ENCODE measurements at places on chromosomes 1 and 21. TPM values are rescaled to one million over a fixed set of nuclear protein-coding genes. Genes with fewer than 3 reads are reported as not detected.

DNA sequence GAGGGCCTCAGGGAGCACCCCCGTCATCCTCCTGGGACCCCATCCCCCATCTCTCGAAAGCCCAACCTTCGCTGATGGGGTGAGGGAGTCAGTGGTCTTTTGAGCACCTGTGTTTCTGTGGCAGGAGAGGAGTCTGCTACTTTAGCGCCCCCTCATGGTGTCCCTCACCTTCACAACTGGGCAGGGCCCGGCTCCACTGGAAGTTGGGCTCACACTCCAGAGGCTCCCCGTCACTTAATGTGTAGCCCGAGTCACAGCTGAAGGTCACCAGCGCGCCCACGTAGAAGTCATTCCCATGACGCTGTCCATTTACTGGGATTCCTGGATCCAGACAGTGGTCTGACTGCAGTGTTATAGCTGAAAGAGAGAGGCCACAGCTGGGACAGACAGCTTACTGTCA, 139.5 kb upstream of the HMGB4 start:
- DNase-seq, result no peak
- H3K36me3 ChIP-seq, result no peaks in the 10 kb centered on the region
- no peak overlapping the region for H3K27ac ChIP-seq

- H3K27ac ChIP-seq, result no peak overlapping the region
- no peaks in the 10 kb centered on the region for H3K27me3 ChIP-seq
- no peaks in the 10 kb centered on the region for H3K4me1 ChIP-seq
- no peak overlapping the region for H3K4me3 ChIP-seq
- no peak for DNase-seq
Observed at GRCh38 chr1:24926563-24927249, 3.4 kb downstream of the RUNX3 start.

DNA sequence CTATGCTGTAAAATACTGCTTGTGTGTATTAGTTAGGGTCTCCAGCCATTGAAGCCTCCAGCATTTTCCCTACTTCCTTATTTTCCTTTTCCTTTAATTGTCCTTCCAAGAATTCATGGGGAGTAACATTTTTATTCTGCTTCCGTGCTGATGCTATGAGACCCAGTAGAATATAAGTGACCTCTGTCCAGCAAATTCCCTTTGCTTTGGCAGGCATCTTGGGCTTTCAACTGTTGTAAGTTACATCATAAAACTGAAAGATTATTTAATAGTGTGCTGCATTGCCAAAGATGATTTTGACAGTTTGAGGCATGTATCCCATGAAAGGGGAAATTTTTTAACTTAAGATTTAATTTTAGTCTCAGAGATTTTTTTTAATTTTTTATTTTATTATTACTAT, 48.1 kb upstream of the B3GALT2 start:
- no peaks in the 10 kb centered on the region for H3K4me1 ChIP-seq
- H3K27ac ChIP-seq, result no peak overlapping the region
- no peak for DNase-seq
- no peaks in the 10 kb centered on the region for H3K27me3 ChIP-seq
- no peak overlapping the region for H3K4me3 ChIP-seq

GRCh38 chr1:165119086-165119485, 237.4 kb downstream of the LMX1A start:
- H3K36me3 ChIP-seq, result no peaks in the 10 kb centered on the region
- no peak for DNase-seq
- H3K27me3 ChIP-seq, result peaks cover 3% of the 10 kb centered on the region
- H3K27ac ChIP-seq, result no peak overlapping the region
- no peaks in the 10 kb centered on the region for H3K4me1 ChIP-seq

GRCh38 chr1:85374160-85374559, 90.8 kb downstream of the DDAH1 start:
- DNase-seq, result peak; percentile 93
- H3K36me3 ChIP-seq, result no peaks in the 10 kb centered on the region
- peak overlapping the region; percentile 44 for H3K27ac ChIP-seq
- no peak overlapping the region for H3K4me3 ChIP-seq
- H3K27me3 ChIP-seq, result no peaks in the 10 kb centered on the region

DNA sequence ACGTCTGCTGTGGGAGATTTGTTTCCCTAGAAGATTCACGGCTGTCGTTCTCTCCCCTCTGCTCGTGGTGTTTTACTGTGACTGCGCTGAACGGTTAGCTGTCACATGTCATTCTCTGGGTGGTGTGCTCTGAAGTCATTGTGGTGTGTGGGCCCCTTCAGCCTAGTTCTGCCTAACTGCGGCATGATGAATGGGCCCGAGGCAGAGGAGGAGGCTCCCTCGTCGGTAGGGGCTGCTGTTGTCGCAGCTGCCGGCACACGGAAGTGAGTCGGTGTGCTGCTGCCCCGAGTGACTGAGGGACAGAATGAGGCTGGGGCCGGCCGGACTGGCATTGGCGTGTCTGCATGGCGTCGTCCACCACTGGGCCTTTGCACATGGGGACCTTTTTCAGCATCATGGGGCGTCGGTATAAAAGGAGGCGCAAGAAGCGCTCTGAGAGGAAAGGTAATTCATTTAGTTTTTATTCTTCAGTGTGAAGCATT, 77.9 kb downstream of the ADARB1 start:
- no peaks in the 10 kb centered on the region for H3K36me3 ChIP-seq
- H3K27me3 ChIP-seq, result no peaks in the 10 kb centered on the region
- H3K4me3 ChIP-seq, result no peak overlapping the region
- no peak overlapping the region for H3K27ac ChIP-seq
- no peaks in the 10 kb centered on the region for H3K4me1 ChIP-seq

DNA sequence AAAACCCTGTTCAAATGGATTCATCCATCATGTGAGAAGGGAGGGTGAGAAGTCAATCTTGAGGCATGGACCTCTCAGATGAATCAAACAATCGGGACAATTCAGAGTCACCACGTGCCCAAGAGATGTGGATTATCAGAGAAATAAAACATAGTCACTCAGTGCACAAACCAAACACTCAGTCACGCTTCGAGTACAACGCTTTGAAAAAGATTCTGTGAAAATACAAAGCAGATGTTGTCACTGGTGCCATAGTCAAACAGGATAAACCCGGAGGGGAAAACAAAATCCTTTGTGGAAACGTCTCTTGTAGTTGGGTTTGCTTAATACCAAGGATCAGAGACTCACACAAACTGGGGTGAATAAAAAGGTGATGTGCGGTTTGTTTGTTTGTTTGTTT, 188.4 kb downstream of the RRAGC start:
- DNase-seq, result no peak
- no peaks in the 10 kb centered on the region for H3K4me1 ChIP-seq
- H3K27ac ChIP-seq, result no peak overlapping the region
- H3K4me3 ChIP-seq, result no peak overlapping the region
- peaks cover 18% of the 10 kb centered on the region for H3K27me3 ChIP-seq

- H3K36me3 ChIP-seq, result no peaks in the 10 kb centered on the region
- H3K27ac ChIP-seq, result no peak overlapping the region
- DNase-seq, result no peak
- H3K27me3 ChIP-seq, result no peaks in the 10 kb centered on the region
Observed at GRCh38 chr1:215345766-215346165, 221.3 kb upstream of the KCTD3 start.

DNA sequence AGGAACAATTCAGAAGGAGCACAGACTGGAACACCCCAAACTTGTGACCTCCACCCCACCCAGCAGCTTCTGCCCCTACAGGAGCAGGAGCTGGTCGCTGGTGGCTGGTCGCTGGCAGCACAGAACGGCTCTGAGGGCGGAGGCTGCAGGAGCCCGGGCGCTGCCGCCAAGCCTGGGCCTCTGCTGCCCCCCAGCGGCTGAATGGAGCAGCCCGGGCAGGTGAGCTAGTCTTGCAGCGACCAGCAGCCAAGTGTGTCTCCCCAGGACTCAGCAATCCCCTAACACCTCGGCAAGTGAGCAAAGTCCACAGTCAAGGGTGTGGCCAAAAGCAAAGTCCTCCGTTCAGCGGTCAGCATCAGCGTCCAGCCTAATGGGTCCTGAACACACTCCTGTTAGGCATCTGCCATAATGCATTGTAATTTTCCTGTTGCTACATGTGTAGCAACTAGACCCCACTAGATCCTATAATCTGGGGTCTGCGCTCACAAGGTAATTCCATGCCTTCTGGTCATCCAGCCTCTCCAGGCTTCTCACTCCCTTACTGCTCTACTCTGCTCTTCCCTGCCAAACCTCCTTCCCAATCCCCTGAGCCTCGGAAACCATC, 12.1 kb upstream of the GJB5 start:
- H3K4me3 ChIP-seq, result no peak overlapping the region
- no peaks in the 10 kb centered on the region for H3K27me3 ChIP-seq
- no peaks in the 10 kb centered on the region for H3K4me1 ChIP-seq
- no peaks in the 10 kb centered on the region for H3K36me3 ChIP-seq

DNA sequence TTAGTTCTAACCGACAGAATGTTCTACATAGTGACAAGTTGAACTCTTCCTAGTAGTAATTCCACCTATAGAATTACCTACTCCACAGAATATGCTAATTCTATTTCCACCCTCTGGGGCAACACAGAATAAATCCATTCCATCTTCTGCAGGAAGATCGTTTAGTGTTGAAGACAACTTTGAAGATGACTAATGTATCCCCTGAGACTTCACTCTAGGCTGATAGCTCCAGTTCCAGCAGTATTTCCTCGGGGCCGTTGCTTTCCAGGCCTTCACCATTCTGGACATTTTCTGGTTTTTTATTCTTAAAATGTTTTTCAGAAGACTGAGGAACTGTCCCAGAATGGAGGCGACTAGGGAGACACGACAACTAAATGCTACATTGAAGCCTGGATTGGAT, 61.0 kb upstream of the CSF1 start:
- no peak for DNase-seq
- H3K4me3 ChIP-seq, result no peak overlapping the region
- H3K27ac ChIP-seq, result peak overlapping the region; percentile 26

- peak overlapping the region; percentile 97 for H3K4me3 ChIP-seq
- no peaks in the 10 kb centered on the region for H3K27me3 ChIP-seq
- H3K27ac ChIP-seq, result peak overlapping the region; percentile 90
- DNase-seq, result no peak
- peaks cover 12% of the 10 kb centered on the region for H3K4me1 ChIP-seq
- no peaks in the 10 kb centered on the region for H3K36me3 ChIP-seq
Observed at GRCh38 chr1:227317523-227318015, 723 bp downstream of the CDC42BPA start.

DNA sequence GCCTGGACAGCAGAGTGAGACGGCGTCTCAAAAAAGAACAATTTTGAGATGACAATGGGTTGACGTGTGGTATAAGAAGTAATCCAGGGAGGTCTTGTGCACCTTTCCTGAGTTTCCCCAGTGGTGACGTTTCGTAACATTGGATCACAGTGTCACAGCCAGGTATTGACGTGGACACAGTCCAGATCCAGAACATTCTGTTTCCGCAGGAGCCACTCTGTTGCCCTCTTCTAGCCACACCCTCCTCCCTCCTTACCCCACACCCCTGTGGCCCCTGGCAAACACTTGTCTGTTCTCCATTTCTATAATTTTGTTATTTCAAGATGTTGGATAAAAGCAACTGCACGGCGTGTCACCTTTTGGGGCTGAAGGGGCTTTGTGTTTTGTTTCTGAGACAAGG, 6.5 kb upstream of the TRAPPC10 start:
- no peak for DNase-seq
- no peak overlapping the region for H3K27ac ChIP-seq
- no peak overlapping the region for H3K4me3 ChIP-seq
- no peaks in the 10 kb centered on the region for H3K36me3 ChIP-seq
- H3K4me1 ChIP-seq, result no peaks in the 10 kb centered on the region
- H3K27me3 ChIP-seq, result no peaks in the 10 kb centered on the region

GRCh38 chr1:112997781-112998180, 41.8 kb upstream of the SLC16A1 start:
- no peaks in the 10 kb centered on the region for H3K4me1 ChIP-seq
- no peak for DNase-seq
- H3K36me3 ChIP-seq, result no peaks in the 10 kb centered on the region
- H3K27me3 ChIP-seq, result no peaks in the 10 kb centered on the region
- no peak overlapping the region for H3K4me3 ChIP-seq

DNA sequence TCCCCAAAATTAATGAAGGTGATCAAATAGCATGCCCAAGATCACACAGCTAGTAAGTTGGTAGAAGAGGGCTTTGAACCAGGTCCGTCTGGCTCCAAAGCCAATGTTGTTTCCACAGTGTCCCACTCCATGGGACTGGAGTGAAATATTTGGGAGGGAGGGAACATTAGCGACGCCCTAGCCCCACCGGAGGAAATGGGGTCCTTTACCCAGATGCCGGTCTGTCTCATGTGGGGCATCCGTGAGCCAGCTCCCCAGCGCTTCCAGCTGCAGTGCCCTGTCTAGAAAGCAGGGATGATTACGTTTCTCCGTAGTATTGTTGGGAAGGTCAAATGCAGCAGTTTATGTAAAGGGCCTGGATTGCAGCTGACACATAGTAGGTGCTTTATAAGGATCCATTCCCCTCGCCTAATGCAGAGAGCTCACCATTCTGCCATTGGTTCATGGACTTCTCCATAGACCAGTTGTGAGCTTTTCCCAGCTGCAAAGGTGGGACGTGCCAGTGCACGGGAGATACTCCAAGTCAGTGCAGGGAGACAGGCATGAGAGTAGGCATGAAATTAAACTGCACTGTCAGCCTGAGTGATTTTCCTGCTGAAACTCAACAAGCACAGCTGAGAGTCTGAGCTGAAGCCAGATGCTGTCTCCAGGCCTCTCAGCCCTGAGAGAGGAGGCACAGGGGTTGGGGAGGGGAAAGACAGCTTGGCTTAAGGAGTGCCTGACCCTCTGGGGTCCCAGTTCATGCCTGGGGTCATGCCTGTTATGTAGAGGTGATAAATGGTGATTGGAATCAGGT, 24.7 kb downstream of the QSOX1 start:
- DNase-seq, result no peak
- no peak overlapping the region for H3K27ac ChIP-seq
- H3K36me3 ChIP-seq, result no peaks in the 10 kb centered on the region

DNA sequence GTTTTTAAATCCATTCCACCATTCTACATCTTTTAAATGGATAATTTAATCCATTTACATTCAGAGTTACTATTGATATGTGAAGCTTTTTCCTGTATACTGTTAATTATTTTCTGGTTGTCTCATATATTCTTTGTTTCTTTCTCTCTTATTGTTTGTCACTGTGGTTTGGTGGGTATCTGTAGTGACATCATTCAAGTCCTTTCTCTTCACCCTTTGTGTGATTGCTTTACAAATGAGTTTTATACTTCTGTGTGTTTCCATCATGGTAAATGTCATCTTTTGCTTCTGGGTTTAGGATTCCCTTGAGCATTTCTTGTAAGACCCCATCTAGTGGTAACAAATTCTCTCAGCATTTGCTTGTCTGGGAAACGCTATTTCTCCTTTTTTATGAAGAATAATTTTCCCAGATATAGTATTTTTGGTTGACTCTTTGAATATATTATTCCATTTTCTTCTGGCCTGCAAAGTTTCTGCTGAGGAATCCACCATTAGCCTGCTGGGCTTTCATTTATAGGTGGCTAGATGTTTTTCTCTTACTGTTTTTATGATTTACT, 10.2 kb downstream of the LY9 start:
- H3K27ac ChIP-seq, result no peak overlapping the region
- H3K27me3 ChIP-seq, result no peaks in the 10 kb centered on the region
- H3K4me1 ChIP-seq, result no peaks in the 10 kb centered on the region
- H3K4me3 ChIP-seq, result no peak overlapping the region
- DNase-seq, result no peak

- no peak overlapping the region for H3K4me3 ChIP-seq
- no peaks in the 10 kb centered on the region for H3K4me1 ChIP-seq
- no peaks in the 10 kb centered on the region for H3K36me3 ChIP-seq
- H3K27me3 ChIP-seq, result no peaks in the 10 kb centered on the region
- no peak overlapping the region for H3K27ac ChIP-seq
- DNase-seq, result no peak
Observed at GRCh38 chr1:167373986-167374385, 144.3 kb downstream of the CD247 start.

- DNase-seq, result no peak
- H3K27me3 ChIP-seq, result no peaks in the 10 kb centered on the region
- H3K36me3 ChIP-seq, result no peaks in the 10 kb centered on the region
- no peaks in the 10 kb centered on the region for H3K4me1 ChIP-seq
Observed at GRCh38 chr1:79517470-79518224, 511.1 kb upstream of the ADGRL4 start.

The COL16A1 gene
- total RNA-seq, result 7.6 TPM

The CTTNBP2NL gene
- total RNA-seq, result 18.4 TPM

The EPHA10 gene
- total RNA-seq, result 2.8 TPM
